ENCODE measurements at places on chromosomes 11 and 22. TPM values are rescaled to one million over a fixed set of nuclear protein-coding genes. Genes with fewer than 3 reads are reported as not detected.
A peak's percentile ranks its signal among the peaks of the same experiment; 100 is the strongest.

The KCTD14 gene
- total RNA-seq: 5.4 TPM

DNA sequence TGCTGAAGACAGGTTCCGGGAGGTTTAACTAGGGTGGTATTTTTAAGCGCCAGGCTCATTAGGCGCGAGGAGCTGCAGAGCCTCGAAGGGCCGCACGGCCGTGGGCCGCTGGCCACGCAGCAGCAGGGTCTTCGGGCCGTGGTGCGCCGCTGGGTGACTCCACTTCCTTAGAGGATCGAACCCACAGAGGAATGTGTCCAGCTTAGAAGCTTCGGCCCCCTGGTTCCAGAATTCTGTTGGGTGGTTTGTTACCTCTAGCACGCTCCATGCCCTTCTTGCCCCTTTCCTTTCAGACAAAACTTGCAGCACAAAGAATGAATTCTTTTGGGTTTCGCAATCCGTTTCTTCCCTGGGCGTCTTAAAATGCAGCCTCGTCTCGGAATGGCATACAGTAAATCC is 773 bp upstream of the PATL1 start:
- H3K27ac ChIP-seq: peak overlapping the region; percentile 100
- peaks cover 22% of the 10 kb centered on the region for H3K4me1 ChIP-seq
- DNase-seq: peak; percentile 49

GRCh38 chr11:85582111-85582510 is 45.0 kb downstream of the DLG2 start:
- no peaks in the 10 kb centered on the region for H3K4me1 ChIP-seq
- H3K27ac ChIP-seq: no peak overlapping the region
- DNase-seq: no peak
- H3K27me3 ChIP-seq: no peaks in the 10 kb centered on the region
- H3K36me3 ChIP-seq: no peaks in the 10 kb centered on the region

DNA sequence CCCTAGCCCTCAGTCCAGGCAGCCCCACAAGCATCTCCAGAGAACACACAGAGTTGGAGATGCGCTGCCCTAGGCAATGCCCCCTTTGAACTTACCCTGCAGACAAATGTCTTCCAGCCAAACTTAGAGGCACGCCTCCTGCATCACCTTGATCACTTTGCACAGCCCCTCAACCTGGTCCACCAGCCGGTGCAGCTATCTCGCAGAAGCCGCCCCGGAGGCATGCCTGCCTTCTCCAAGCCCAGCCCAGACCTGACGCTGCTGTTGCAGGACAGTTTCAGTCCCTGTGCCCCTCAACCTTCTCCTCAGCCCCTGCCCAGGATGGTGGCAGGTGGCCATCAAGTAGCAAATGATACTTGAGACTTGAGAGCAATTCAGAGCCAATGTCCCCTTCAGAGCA is 16.7 kb upstream of the POU2AF1 start:
- H3K4me3 ChIP-seq: no peak overlapping the region
- no peaks in the 10 kb centered on the region for H3K4me1 ChIP-seq
- H3K36me3 ChIP-seq: no peaks in the 10 kb centered on the region
- H3K27me3 ChIP-seq: peaks cover 36% of the 10 kb centered on the region

GRCh38 chr11:119680541-119681360 is 48.2 kb downstream of the NECTIN1 start:
- H3K27me3 ChIP-seq: no peaks in the 10 kb centered on the region
- H3K4me3 ChIP-seq: no peak overlapping the region
- DNase-seq: no peak
- peaks cover 23% of the 10 kb centered on the region for H3K4me1 ChIP-seq

DNA sequence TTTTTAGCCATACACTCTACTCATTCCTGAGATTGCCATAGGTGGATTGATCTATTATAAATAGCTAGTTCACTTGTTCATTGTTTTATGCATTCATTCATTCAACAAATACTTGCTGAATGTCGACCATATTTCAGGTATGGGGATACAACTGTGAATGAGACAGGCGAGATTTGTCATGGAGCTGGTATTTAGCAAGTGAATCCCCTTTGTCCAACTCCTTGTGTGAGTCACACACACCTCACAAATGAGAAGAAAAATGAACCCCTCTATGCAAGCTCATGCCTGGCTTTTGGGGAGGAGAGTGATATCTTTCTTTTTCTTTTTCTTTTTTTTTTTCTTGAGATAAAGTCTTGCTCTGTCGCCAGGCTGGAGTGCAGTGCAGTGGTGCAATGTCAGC is 1.8 kb upstream of the AMPD3 start:
- H3K36me3 ChIP-seq: no peaks in the 10 kb centered on the region
- H3K27ac ChIP-seq: no peak overlapping the region
- no peak overlapping the region for H3K4me3 ChIP-seq
- H3K4me1 ChIP-seq: peaks cover 33% of the 10 kb centered on the region

DNA sequence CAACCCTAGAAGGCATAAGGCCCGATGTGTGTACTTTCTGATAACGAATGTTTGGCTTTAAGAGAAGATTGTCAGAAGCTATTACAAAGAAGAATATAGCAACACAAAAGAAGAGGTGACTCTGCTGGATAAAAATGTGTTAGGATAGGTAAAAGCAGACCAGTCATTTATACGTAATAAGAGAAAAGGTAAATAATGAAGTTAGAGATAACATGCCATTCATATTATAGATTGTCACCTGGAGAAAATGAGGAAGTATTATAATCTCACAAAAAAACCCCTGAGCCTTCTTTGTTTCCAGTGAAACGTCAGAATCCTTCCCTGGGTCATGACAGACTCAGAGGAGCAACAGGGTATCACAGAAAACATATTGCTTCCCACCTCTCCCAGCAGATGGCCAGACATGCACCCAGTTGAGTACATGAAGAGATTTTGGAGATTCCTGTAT is 36.1 kb downstream of the PPFIA1 start:
- H3K36me3 ChIP-seq: peaks cover 20% of the 10 kb centered on the region
- DNase-seq: no peak
- no peak overlapping the region for H3K4me3 ChIP-seq
- no peaks in the 10 kb centered on the region for H3K4me1 ChIP-seq
- H3K27me3 ChIP-seq: no peaks in the 10 kb centered on the region

GRCh38 chr22:27488456-27489177 is 312.9 kb downstream of the MN1 start:
- DNase-seq: no peak
- H3K36me3 ChIP-seq: no peaks in the 10 kb centered on the region
- no peak overlapping the region for H3K4me3 ChIP-seq
- H3K27ac ChIP-seq: no peak overlapping the region

- no peaks in the 10 kb centered on the region for H3K36me3 ChIP-seq
- peaks cover 15% of the 10 kb centered on the region for H3K27me3 ChIP-seq
- H3K27ac ChIP-seq: no peak overlapping the region
- no peak overlapping the region for H3K4me3 ChIP-seq
- H3K4me1 ChIP-seq: peaks cover 6% of the 10 kb centered on the region
- no peak for DNase-seq
Observed at GRCh38 chr22:25410849-25411248, 153.6 kb upstream of the GRK3 start.

- H3K27me3 ChIP-seq: no peaks in the 10 kb centered on the region
- peaks cover 25% of the 10 kb centered on the region for H3K4me1 ChIP-seq
- peaks cover 14% of the 10 kb centered on the region for H3K36me3 ChIP-seq
- no peak for DNase-seq
- H3K27ac ChIP-seq: no peak overlapping the region
Observed at GRCh38 chr22:35781898-35782297, 64.2 kb downstream of the APOL5 start.

DNA sequence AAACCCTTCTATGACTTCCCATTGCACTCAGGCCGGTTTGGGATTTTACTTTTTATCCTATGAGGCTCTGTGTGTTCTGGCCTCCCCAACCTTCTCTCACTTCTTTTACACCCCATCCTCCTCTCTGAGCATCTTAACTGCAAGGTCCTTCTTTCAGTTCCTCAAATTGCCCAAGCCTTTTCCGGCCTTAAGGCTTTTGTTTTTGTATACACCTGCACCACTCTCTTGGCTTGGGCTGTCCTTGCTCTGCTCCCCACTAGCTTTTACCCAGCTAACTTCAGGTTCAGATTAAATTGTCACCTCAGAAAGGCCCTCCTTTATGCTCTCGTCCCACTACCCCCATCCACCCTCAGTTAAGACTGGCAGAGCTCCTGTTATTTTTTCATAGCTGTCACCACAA is 55.5 kb downstream of the FAM83F start:
- no peaks in the 10 kb centered on the region for H3K27me3 ChIP-seq
- no peak overlapping the region for H3K27ac ChIP-seq
- DNase-seq: no peak
- no peak overlapping the region for H3K4me3 ChIP-seq
- H3K4me1 ChIP-seq: peaks cover 10% of the 10 kb centered on the region

GRCh38 chr22:39501644-39502108 is 414 bp upstream of the MIEF1 start:
- peak overlapping the region; percentile 98 for H3K4me3 ChIP-seq
- no peak for DNase-seq
- H3K36me3 ChIP-seq: peaks cover 16% of the 10 kb centered on the region
- peak overlapping the region; percentile 97 for H3K27ac ChIP-seq

DNA sequence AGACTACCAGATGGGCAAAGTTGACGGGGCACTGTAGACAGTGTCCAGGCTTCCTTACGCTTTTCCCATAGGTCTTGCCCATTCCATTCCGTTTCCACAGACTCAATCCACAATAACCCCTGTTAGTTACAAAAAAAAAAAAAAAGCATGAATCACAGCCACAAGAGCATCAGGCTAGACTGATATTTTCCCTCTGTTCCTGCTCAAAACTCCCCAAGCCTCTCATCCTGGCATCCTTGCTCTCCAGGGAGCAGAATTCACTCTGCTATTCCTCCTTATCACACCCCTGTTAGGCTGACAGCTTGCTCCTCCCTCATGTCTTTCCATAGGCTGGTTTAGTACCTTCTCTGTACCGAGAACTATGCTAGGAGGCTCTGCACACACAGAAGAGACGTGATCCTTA is 42.2 kb downstream of the TMEM123 start:
- H3K36me3 ChIP-seq: peaks cover 25% of the 10 kb centered on the region
- no peak overlapping the region for H3K4me3 ChIP-seq
- H3K4me1 ChIP-seq: peaks cover 13% of the 10 kb centered on the region
- DNase-seq: no peak
- H3K27ac ChIP-seq: peak overlapping the region; percentile 73
- no peaks in the 10 kb centered on the region for H3K27me3 ChIP-seq

DNA sequence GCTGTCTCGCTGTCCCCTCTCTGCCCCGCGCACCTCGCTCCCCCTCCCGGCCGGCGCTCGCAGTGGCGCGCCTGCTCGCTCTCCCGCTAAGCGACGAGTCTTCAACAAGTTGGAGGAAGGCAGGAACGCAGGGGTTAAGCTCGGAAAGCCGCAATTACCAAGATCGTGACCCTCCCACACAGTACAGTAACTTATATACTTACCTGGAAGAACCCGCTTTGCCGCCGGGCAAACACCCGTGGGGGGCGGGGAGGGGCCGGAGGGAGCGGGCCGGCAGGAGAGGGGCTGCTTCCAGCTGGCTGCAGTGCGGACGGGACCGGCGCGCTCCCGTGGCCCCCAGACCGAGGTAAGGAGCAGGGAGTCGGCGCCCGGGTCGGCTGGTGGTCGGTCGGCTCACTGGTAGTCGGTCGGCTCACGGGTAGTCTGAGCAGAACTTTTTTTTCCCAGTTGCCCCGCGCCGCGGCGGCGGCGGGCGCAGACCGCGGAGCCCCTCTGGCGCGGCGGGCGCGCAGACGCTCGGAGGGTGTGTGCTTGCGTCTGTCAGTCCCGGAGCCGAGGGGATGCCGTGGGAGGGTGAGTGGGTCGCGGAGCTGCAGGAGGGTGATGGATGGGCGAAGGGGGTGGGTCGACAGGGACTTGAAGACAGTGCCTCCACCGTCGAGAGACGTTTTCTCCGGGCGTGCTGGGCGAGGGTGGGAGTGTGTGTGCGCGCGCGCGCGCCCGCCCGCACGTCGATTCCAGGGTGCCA is 101.2 kb upstream of the HSD17B12 start:
- peak overlapping the region; percentile 75 for H3K4me3 ChIP-seq
- no peak for DNase-seq
- H3K36me3 ChIP-seq: no peaks in the 10 kb centered on the region
- no peak overlapping the region for H3K27ac ChIP-seq
- peaks cover 38% of the 10 kb centered on the region for H3K4me1 ChIP-seq
- peaks cover 100% of the 10 kb centered on the region for H3K27me3 ChIP-seq

- H3K4me1 ChIP-seq: peaks cover 4% of the 10 kb centered on the region
- peaks cover 10% of the 10 kb centered on the region for H3K36me3 ChIP-seq
- peak within 1 kb of the TSS; percentile 85 for H3K27ac ChIP-seq
- peak within 1 kb of the TSS; percentile 64 for H3K4me3 ChIP-seq
Observed at GRCh38 chr22:45413368-45414211, at the start of the genes RIBC2 and SMC1B. Gene RIBC2 (plus strand): TSS chr22:45413693. CDS start chr22:45413887, 194 bp downstream. Gene SMC1B (minus strand): TSS chr22:45413599. CDS start chr22:45413567, 32 bp downstream.

- no peaks in the 10 kb centered on the region for H3K36me3 ChIP-seq
- H3K27me3 ChIP-seq: peaks cover 40% of the 10 kb centered on the region
- H3K4me3 ChIP-seq: no peak overlapping the region
Observed at GRCh38 chr11:116605543-116606459, 167.0 kb downstream of the BUD13 start.

GRCh38 chr11:128477811-128478210 is 109.5 kb downstream of the ETS1 start:
- peak overlapping the region; percentile 43 for H3K27ac ChIP-seq
- peaks cover 21% of the 10 kb centered on the region for H3K36me3 ChIP-seq
- no peaks in the 10 kb centered on the region for H3K27me3 ChIP-seq
- H3K4me1 ChIP-seq: peaks cover 83% of the 10 kb centered on the region
- DNase-seq: no peak
- H3K4me3 ChIP-seq: no peak overlapping the region

DNA sequence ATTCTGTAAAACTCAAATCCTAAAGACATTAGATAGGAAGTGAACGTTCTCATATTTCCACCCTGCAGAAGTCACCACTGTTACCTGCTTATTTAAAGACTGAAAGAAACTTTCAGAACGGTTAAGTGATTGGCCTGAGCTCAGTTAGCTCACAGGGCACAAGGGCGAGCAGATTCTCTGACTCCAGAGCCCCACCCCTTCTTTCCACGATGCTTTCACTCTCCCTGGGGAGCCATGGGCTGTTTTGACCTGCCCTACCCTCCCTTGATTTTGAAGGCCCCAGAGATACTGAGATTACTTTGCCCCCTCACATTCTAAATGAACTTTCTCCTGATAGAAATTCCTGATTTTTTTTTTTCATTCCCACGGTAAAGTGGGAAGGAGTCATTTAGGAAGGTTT is 33.9 kb downstream of the ARHGAP1 start:
- peaks cover 52% of the 10 kb centered on the region for H3K36me3 ChIP-seq
- no peak for DNase-seq
- H3K4me1 ChIP-seq: peaks cover 22% of the 10 kb centered on the region
- no peak overlapping the region for H3K4me3 ChIP-seq
- peak overlapping the region; percentile 76 for H3K27ac ChIP-seq
- H3K27me3 ChIP-seq: no peaks in the 10 kb centered on the region

DNA sequence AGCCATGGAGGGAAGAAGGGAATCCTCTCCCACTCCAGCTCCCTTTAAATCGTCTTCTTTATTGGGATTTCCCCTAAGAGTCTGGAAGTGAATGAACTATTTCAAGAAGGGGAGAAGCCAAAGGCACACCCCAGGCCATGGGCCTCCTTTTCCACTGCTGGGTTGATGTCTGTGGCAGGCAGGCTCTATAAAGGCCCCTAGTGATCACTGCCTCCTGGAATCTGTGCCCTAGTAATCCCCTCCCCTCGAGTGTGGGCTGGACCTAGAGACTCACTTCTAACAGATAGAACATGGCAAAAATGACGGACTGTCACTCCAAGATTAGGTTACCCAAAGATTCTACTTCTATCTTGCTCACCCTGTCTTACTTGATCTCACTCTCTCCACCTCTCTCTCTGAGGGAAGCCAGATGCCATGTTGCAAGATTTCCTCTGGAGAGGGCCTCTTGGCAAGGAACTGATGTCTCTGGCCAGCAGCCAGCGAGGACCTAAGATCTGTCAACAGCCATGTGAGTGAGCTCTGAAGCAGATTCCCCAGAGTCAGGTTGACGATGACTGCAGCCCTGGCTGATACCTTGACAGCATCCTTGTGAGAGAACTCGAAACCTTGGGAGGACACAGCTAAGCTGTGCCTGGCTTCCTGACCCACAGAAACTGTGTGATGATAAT is 444.8 kb downstream of the SOX6 start:
- no peak overlapping the region for H3K4me3 ChIP-seq
- H3K36me3 ChIP-seq: no peaks in the 10 kb centered on the region
- H3K4me1 ChIP-seq: peaks cover 23% of the 10 kb centered on the region
- H3K27me3 ChIP-seq: peaks cover 2% of the 10 kb centered on the region
- peak; percentile 41 for DNase-seq
- peak overlapping the region; percentile 83 for H3K27ac ChIP-seq
